Suppressor macrophage treated with lipopolysaccharide for 4 hours (primary cell): ENCODE measurements at places on chromosomes 5 and 9.

DNA sequence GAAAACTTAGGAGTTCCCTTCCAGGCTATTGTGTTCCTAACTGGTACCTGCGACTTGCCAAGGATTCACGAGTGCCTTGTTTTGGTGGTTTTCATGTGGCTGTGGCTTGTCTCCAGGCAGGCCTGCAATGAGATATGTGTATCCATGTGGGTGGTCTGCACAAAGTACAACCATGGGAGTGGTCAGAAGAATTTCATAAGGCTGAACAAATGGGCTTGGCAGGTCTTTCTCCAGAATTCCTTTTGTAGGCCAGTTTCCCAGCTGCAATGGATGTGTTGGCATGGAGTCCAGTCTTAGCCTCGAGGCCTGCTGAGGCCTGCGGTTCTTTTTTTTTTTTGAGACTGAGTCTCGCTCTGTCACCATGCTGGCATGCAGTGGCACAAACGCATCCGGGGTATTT, 28.8 kb upstream of the MELK start:
- DNase-seq: no peak

GRCh38 chr9:114433720-114434255, 46.0 kb upstream of the AKNA start:
- no peak for DNase-seq

DNA sequence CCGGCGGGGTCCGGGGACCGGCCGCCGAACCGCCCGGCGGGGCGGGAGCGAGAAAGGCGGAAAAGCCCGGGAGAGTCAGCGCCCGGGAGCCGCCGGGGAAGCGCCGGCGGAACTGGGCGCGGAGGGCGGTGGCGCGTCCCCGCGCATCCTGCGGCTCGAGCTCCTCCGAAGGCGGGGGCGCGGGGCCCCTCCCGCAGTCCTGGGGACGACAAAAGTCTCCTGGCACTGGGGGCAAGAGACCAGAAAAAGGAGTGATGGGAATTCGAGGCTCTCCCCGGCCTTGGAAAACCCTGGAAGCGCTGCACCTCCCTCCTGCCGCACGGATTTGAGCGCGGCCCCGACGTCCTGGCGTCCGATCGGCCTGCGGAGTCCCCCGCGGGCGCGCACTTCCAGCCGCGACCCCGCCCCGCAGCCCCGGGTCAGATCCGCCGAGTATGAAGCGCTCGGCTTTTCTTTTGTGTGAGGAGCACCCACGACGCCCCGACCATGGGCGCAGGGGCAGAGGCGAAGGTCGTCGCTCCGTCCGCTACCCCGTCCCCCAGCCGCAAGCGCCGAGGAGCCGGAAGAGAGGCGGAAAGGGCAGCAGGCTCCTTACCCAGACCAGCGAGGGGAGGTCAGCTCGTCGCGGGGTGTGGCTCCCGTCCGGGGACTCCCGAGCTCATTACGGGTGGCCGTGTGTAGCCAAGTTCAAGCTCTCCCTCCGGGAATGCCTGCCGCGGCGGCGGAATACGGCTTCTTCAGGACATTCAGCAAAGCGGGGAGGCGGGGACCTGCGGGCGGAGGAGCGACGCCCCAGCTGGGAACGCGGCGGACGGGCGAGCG, at the start of gene EPB41L4A:
Gene EPB41L4A (minus strand): TSS at position 114 of the 822 bp plus-strand sequence. CDS start 238 bp downstream, outside the sequence.
- peak; percentile 15 for DNase-seq

GRCh38 chr5:97929383-97929782, 746.3 kb upstream of the RIOK2 start:
- no peak for DNase-seq

GRCh38 chr5:38777111-38777510, 68.7 kb upstream of the OSMR start:
- DNase-seq: no peak

GRCh38 chr5:21140987-21141386, 1153.0 kb upstream of the CDH18 start:
- no peak for DNase-seq

DNA sequence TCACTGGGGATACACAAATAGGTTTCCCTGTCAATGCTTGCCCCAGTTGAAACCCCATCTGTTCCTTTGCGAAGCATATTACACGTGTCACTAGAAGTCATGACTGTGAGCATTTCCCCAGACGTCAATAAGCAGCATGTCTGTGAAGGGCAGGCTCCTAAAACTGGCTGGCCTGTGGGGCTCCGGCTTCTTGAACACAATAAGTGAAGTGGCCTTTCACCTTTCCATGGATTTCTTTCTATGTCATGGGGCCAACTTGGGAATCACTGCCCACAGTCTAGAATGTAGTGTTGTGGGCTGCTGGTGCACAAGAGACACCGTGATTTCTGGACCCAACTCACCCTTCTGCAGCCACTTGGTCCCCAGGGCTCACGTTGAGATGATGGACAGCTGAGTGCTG, 60.4 kb upstream of the CTSL start:
- DNase-seq: no peak

DNA sequence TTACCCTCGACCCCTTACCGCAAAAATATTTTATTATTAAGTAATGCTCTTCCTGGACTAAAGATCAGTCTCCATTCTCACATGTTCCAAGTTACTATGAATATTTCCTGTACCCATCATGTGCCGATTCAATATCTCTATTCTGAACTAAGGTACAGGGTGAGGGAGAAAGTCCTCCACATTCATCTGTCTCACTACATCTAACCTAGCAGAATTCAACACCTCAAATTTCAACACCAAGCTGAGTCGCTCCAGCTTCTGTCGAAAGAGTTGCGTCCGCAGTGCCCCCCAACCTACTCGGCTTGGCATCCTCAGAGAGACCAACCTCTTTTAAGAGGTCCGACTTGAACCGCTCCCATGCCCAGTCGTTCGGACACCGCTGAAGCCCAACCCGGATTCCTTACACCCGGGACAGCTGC, 1.0 kb downstream of the CERT1 start:
- DNase-seq: peak; percentile 51

- DNase-seq: no peak
Measured at GRCh38 chr5:9059920-9060691, 485.8 kb downstream of the SEMA5A start.

DNA sequence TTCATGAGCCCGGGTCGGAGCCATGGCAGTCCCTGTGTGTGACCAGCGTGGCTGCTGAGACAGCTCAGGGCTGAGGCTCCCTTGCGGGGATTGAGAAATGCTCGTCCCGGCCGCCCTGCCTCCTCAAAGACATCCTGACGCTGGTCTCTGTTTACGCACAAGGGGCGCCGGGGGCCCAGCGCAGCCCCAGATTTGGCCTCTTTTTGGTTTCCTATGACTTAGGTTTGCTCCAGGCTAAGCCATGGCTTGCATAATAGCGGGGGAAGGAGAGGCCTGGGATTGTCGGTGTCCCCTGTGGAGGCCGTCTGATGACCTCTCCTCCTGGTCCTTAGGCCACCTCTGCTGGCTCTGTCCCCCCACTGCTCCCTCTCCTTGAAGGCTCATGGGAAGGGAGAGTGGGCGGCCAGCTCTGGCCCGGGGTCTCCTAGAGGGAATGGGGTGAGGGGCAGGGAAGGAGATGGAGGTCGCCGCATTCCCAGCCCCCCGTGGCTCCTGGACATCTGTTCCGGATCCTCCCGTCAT, 3.5 kb downstream of the LAMC3 start:
- DNase-seq: no peak

- no peak for DNase-seq
Measured at GRCh38 chr9:94624629-94625028, 14.7 kb downstream of the FBP1 start.

DNA sequence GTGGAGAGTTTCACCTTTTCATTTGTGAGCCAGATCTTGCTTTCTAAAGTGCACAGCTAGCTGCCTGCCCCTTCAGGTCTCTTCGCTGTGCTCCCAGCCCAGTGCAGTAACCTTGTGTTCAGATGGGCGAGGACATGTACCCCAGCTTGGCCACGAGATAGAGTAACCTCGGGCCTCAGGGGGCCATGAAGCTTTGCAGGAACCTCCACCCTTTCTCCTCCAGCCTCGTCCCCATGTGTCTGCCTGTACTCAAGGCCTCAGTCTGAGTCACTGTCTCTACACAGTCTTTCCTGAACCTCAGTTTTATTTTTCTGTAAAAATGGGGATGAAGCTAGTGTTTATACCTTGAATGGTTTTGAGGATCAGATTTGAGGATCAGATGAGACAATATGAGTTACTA, 37.9 kb downstream of the ERGIC1 start:
- no peak for DNase-seq

DNA sequence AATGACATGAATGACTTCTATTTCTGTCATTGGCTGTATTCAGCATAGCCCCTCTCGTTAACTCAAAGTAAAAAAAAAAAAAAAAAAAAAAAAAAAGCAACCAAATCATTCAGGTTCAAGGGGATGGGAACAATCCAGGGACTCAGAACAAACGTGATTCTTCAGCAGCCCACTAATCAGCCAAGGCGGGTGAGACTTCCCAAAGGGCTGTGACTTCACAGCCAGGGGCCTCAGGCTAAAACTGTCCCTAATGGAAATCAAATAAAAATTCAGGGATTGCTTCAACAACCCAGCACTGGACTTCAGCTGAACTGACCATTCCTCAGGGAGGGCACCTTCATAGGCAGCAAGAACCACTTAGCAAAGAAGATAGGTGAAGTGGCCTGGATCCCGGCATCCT, 86.2 kb upstream of the FAM169A start:
- DNase-seq: no peak

- DNase-seq: no peak
Measured at GRCh38 chr5:42691413-42691937, 65.1 kb upstream of the CCDC152 start.

DNA sequence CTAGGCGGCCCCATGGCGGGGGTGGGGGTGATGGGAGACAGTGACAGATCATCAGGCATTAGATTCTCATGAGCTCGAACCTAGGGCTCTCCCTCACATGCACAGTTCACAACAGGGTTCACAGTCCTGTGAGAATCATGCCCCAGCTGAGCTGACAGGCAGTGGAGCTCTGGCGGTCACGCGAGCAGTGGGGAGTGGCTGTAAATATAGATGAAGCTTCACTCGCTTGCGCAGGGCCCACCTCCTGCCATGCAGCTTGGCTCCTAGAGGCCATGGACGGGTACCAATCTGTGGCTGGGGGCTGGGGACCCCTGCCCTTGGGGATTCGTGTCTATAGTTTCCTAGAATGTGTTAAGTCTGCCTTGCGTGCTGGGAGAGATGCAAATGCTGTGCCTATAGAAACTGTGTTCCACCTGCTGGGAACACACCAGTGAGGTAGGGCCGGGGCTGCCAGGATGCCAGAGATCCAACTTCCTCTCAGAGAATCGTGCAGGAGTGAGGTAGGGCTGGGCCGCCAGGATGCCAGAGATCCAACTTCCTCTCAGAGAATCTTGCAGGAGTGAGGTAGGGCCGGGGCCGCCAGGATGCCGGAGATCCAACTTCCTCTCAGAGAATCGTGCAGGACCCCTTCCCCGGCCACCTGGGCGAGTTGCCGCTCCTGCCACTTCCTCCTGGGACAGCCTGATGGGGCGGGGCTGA, 14.1 kb upstream of the EXOC3 start:
- no peak for DNase-seq

GRCh38 chr9:101601904-101602765, 7.4 kb upstream of the PPP3R2 start:
- DNase-seq: peak; percentile 66

GRCh38 chr5:35820735-35821134, 36.0 kb upstream of the IL7R start:
- peak; percentile 72 for DNase-seq

DNA sequence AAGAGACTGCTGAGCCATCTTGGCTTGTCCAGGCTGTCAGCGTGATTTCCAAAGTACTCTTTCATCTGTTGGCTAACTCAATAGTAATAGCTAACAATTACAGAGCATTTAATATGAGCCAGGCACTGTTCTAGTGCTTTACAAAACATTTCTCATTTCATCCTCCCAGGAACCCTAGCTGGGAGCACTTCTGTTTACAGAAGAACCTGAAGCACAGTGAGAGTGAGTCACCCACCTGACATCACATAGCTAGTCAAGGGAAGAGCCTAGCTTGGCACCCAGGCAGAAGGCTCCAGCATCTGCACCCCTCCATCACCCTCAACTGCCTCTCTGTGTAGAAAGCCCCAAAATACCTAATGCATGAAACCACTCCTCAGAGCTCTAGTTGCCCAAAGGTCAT, 57.5 kb upstream of the IQGAP2 start:
- no peak for DNase-seq

- no peak for DNase-seq
Measured at GRCh38 chr9:34442770-34443169, 15.6 kb downstream of the FAM219A start.

- DNase-seq: no peak
Measured at GRCh38 chr9:31030741-31031202, 1353.7 kb upstream of the ACO1 start.

DNA sequence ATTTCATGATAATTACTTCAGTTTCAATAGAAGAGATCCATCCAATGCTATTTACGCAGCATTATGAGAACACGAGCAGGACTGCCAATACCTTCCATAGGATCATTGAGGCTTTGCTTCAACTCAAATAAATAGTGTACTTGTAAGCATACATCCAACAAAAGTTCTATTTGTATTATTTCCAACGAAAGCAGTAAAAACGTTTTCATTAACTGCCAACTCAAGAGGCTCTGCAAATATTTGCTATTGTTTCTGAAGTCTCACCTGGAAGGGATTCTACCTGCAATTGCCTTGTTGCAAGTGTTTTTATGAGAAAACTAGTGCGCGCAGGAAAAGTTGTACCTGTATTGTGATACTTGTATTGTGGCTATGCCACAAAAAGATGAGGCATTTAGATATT, 11.0 kb upstream of the GNPDA1 start:
- DNase-seq: no peak

GRCh38 chr9:35533398-35533797, 43.5 kb downstream of the RUSC2 start:
- peak; percentile 24 for DNase-seq

- DNase-seq: no peak
Measured at GRCh38 chr9:121750715-121751623, 99.5 kb downstream of the DAB2IP start.

- DNase-seq: no peak
Measured at GRCh38 chr5:32618962-32619361, 33.6 kb downstream of the SUB1 start.

- DNase-seq: no peak
Measured at GRCh38 chr5:53915120-53915519, 354.7 kb downstream of the NDUFS4 start.

DNA sequence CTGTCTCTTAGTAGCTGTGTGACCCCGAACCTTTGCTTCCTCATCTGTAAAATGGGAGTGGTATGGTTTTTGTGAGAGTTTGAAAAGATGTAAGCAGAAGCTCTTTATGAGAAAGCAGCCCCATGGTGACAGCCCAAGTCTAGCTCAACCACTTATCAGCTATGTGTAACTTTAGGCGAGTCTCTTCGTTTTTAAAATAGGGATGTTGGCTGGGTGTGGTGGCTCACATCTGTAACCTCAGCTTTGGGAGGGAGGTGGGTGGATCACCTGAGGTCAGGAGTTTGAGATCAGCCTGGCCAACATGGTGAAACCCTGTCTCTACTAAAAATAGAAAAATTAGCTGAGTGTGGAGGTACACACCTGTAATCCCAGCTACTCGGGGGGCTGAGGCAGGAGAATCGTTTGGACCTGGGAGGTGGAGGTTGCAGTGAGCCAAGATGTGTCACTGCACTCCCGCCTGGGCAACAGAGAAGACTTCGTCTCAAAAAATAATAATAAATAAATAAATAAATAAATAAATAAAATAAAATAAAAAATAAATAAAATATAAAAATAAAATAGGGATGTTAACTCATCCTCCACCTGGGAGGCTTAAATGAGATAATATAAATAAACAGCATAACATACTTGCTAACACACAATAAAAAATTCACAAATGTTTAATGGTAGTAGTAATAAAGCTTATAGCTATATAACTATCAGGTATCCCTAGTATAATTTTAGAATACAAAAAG, 71.7 kb downstream of the APBA1 start:
- no peak for DNase-seq

- no peak for DNase-seq
Measured at GRCh38 chr9:126836216-126836615, 24.2 kb upstream of the ZBTB34 start.

GRCh38 chr5:143807401-143807800, 4.6 kb upstream of the HMHB1 start:
- no peak for DNase-seq
